NCI-H69 (cell line): ENCODE measurements at places on chromosomes 4 and X.

DNA sequence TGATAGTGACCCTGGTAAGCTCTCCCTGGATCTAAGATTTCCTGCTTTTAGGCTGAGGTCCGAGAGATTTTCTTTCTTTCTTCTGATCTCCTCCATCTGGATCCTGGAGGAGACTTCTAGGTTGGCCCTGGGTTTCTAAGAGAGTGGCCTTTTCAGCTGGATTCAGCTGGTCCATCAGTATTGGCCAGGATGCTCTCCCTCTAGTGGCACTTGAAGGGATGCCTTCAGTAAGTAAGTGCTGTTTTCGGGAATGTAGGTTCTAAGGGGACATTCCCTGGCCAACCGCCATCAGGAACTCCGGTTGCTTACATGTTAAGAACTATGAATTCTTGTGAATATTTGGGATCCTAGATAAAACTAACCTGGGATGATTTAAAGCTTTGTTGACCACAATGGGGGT, 56.9 kb downstream of the SERTM2 start:
- peak; percentile 59 for DNase-seq

GRCh38 chr4:166335256-166335938, 462.4 kb downstream of the TLL1 start:
- no peak for DNase-seq

GRCh38 chr4:184473499-184474262, 669 bp downstream of the IRF2 start:
- peak; percentile 56 for DNase-seq

DNA sequence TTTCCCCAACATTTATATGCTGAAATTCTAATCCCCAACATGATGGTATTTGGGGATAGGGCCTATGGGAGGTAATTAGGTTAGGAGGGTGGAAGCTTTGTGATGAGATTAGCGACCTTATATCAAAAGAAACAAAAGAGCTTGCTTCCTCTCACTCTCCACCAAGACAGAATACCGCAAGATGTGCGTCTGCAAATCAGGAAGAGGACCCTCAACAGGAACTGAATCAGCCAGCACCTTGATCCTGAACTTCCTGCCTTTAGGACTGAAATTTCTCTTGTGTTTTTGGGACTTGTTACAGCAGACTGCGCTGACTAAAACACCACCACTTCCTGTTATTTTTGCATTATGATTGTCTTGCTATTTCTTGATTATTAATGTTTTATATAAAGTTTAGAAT, 1889.4 kb downstream of the C4orf33 start:
- peak; percentile 43 for DNase-seq

DNA sequence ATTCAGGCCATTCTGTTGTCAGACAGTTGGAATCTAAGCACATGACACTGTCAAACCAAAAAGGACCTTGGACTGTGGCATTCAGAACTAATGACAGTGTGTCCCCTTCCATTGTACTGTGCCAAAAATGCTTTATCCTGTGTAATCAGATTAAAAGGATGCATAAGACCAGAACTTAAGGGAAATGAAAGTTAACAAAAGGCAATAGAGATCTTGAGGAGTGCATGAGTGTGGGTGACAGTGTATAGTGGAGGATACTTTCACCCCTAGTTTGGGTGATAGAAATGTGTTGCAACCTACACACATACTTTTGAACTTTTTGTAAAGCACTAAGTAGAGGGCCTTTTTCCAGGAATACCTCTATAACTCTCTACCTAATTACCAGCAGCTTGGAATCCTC, 4.5 kb downstream of the CYSLTR1 start:
- DNase-seq, result no peak

DNA sequence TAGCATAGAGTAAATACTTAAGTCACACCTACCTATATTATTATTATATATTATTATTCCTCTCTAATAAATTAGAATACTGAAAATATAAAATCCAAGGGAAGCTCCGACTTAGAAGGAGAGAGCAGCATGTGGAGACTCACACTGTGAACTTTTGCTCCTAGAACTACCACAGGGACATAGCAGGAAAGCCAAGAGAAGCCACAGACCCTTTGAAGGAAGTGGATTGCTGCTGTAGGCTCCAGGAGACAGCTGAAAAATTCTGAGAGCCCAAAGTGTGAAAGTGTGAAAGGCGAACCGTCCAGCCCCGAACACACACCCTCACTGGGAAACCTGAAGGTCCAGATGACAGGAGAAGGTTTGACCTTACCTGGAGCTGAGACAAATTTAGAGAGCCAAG, 177.0 kb downstream of the FAM13A start:
- peak; percentile 65 for DNase-seq

DNA sequence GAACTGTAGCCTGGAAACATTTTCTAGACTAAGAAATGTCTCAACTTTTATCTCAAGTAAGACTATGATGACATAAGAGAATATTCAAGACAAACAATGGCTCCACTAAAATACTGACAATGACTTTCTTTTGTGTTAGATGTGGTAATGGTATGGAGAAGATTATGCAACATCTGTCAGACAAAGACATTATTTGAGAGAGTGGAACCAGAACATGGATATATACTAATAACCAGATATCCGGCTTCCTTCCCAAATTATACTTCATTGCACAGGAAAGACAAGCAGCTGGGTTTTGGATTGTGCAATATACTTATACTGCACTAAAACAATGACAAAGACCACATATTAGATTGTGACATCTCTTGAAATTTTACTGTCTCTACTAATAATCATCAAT, 290.8 kb upstream of the GIMD1 start:
- no peak for DNase-seq

- no peak for DNase-seq
These were observed 35.8 kb upstream of the PGRMC2 start for GRCh38 chr4:128323401-128323800.
